Thymus (tissue), 14 donors: ENCODE measurements at places on chromosomes 5 and 9. TPM values are rescaled to one million over a fixed set of nuclear protein-coding genes. Genes with fewer than 3 reads are reported as not detected.

GRCh38 chr9:112012026-112012902 is 115.7 kb downstream of the UGCG start:
- no peaks in the 10 kb centered on the region for H3K4me1 ChIP-seq
- DNase-seq, result no peak
- no peaks in the 10 kb centered on the region for H3K27me3 ChIP-seq

SHISAL2B gene
- total RNA-seq, result not detected

DNA sequence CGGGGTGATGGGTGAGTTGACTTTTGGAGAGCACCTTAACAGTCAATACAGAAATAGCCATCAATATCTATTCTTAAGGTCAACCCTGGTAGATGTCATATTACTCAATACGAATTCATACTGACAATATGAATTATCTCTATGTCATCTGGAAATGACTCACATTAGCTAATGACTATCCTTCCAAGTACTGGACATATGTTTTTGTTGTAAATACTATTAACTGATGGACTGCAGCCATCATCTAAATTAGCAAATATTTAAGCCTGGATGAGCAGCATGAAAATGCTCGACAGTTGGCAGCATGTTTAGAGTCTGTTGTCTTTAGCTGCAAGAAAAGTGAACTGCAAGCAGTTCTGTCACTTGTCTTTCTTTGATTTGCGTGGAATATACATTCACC is 19.6 kb upstream of the ISOC1 start:
- no peak overlapping the region for H3K27ac ChIP-seq
- no peak for DNase-seq
- H3K4me1 ChIP-seq, result no peaks in the 10 kb centered on the region
- H3K27me3 ChIP-seq, result no peaks in the 10 kb centered on the region
- H3K36me3 ChIP-seq, result no peaks in the 10 kb centered on the region
- H3K4me3 ChIP-seq, result no peak overlapping the region

GRCh38 chr5:42157215-42157614 is 232.1 kb downstream of the FBXO4 start:
- H3K27me3 ChIP-seq, result no peaks in the 10 kb centered on the region
- no peak for DNase-seq
- no peak overlapping the region for H3K4me3 ChIP-seq
- H3K4me1 ChIP-seq, result no peaks in the 10 kb centered on the region
- no peaks in the 10 kb centered on the region for H3K36me3 ChIP-seq

GRCh38 chr9:16824545-16825330 is 45.7 kb downstream of the BNC2 start:
- H3K4me1 ChIP-seq, result no peaks in the 10 kb centered on the region
- H3K36me3 ChIP-seq, result no peaks in the 10 kb centered on the region
- H3K27me3 ChIP-seq, result peaks cover 2% of the 10 kb centered on the region

STING1 gene
- total RNA-seq, result 21.3 TPM

FRMPD1 gene
- 0.14 TPM for total RNA-seq

DNA sequence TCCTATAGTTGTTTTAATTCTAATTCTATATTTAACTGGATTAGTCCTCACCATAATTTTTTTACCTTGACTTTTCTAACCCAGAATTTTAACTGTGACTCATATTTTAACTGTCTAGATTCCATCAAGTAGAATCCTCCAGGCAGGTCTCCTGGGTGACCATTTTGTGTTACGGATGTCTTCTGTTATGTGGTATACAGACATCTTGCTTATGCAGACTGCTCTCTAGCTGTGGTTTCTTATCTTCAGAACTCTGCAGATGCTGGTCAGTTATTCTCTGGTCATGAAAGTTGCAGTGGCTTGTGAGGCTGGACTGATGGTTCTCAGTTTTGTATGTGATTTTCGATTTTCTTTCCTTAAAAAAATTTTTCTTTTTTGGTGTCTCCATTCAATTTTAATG is 139.4 kb downstream of the ATG10 start:
- no peak overlapping the region for H3K4me3 ChIP-seq
- H3K4me1 ChIP-seq, result no peaks in the 10 kb centered on the region
- no peak for DNase-seq
- H3K27ac ChIP-seq, result no peak overlapping the region
- H3K36me3 ChIP-seq, result no peaks in the 10 kb centered on the region

SRA1 gene
- 29.7 TPM for total RNA-seq

DNA sequence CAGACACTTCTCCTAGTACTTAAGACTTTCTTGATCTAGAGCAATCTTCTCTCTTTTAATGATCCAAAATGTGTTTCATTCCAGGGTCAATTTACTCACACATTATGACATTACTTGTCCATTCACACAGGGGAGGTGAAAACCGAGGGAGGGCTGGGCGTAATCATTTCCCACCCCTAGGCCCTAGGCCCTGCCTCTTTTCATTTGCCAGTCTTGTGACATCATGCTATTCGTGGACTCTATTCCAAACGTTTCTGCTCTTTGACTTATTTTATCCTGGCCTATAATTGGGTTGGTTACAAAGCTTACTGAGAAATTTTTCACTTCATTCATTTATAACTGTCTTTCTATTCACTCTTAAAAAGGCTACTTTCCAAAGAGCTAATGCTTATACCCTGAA is 2.4 kb downstream of the DCAF12 start:
- H3K27ac ChIP-seq, result peak overlapping the region; percentile 4
- DNase-seq, result no peak
- H3K4me3 ChIP-seq, result no peak overlapping the region
- peaks cover 22% of the 10 kb centered on the region for H3K36me3 ChIP-seq
- H3K4me1 ChIP-seq, result peaks cover 11% of the 10 kb centered on the region

- no peaks in the 10 kb centered on the region for H3K27me3 ChIP-seq
- no peak overlapping the region for H3K27ac ChIP-seq
- DNase-seq, result no peak
These were observed 49.2 kb downstream of the MYO10 start for GRCh38 chr5:16886793-16887345.
